Adrenal gland (tissue), 19 donors: ENCODE measurements at places on chromosomes 6 and 20. TPM values are rescaled to one million over a fixed set of nuclear protein-coding genes. Genes with fewer than 3 reads are reported as not detected.

GRCh38 chr6:1110164-1110563 is 201.7 kb upstream of the FOXQ1 start:
- DNase-seq, result no peak

GRCh38 chr20:34549291-34549928 is 9.1 kb upstream of the MAP1LC3A start:
- DNase-seq, result no peak

DNA sequence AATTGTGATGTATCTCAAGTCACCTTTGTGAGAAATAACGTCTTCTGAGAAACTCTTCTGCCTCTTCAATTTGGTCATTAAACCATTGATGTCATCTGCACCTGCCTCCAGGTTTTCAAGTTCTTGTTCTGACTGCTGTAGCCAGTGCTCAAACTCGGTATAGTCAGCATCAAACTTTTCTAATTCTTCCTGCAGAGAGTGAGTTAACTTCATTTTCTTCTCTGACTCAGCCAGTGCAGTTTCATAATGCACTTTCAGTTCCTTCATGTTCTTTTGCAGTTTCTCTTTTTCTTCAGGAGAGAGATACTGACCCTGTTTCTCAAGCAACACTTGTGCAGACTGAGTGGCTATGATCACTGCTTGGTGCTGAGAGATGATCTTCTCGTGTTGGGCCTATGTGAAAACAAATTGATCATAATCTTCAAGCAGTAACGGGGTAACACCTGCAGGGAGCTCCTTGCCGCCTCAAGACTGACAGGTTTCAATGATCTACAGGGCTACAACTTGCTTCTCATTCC is 48.8 kb downstream of the DST start:
- no peak for DNase-seq

- DNase-seq, result no peak
Observed at GRCh38 chr6:43987838-43988439, 139.3 kb downstream of the MRPL14 start.

The PPP1R14C gene
- total RNA-seq, result 0.27 TPM

DNA sequence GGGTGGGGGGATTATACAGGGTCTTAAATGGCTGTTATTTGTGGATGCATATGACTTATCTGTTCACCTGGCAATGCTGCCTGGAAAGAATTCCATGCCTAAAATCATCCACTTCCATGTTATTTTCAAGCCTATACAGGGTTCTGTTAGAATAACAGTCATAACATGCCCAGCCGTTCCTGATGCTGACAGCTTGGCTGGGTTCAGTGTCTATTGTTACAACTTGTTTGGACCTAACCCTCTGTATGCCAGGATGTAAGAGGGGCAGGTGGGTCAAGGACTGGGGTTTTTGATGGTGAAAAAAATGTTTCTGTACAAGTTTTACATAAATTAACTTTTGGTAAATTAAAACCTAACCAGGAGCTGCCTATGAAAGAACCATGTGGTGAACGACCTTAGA is 79.8 kb downstream of the GINS1 start:
- no peak for DNase-seq

- DNase-seq, result no peak
Observed at GRCh38 chr6:125375821-125376220, 74.1 kb upstream of the HDDC2 start.

DNA sequence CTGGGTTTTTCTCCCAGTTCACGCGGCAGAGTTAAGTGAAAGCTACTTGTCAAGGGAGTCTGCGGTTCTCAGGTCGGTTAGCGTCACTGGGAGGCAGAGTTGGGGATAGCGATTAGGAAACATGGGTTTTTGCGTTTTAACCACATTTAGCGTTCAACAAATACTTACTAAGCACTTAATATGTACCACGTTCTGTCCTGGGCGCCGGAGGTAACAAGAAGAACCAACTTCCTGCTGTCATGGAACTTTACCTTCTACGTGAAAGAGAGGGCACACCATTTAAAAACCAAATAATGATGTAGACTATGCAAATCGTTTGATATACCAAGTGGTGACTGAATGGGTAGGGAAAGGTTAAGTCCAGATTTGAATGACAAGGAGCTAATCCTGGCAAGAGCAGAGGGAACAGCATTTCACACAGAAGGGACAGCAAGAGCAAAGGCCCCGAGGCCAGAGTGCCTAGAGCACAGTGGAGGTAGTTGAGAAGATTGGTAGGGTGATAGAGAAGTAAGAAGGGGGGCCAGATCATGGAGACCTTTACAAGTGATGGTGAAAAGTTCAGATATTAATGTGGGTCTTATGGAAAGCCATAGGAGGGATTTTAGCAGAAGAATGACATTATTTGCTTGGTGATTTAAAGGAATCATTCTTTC is 744 bp downstream of the RIOK1 start:
- no peak for DNase-seq

GRCh38 chr6:32950010-32950409 is 2.9 kb downstream of the HLA-DMA start:
- DNase-seq, result no peak

- no peak for DNase-seq
Observed at GRCh38 chr20:58339741-58340140, 30.2 kb downstream of the RAB22A start.

DNA sequence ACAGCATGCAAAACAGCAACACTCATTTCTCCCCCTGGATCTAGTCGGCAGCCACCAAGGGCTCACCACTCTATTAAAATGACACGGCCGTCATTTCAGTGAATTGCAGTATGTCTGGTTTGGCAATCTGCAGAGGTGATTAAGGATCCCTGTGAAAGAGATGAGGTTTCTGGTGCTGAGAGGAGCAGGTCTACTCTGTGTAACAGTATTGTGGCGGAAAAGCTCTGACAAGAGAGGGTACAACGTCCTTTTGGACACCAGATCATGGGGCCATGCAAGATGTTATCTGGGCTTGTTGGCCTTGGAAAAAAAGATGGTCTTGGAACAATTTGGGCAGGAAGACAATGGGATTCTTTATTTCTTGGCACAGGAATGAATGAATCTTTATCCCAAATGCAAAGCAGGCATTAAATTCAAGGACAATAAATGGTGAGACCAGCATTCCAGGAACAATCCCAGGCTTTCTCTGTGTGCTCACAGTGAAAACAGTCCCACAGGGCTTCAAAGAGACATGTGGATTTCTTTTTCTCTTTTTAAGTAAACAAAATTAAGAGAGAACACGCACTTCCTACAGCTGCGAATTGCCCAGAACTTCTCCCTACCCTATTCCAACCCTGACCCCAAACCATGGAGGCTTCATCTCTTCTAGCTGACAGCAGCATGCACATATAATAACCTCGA is 33.7 kb upstream of the ADGRF1 start:
- no peak for DNase-seq

The THBS2 gene
- total RNA-seq, result 52.4 TPM

The PRDM13 gene
- not detected for total RNA-seq

GRCh38 chr6:163513570-163514166 is 99.2 kb downstream of the QKI start:
- DNase-seq, result no peak

- DNase-seq, result no peak
Observed at GRCh38 chr20:17029698-17030097, 197.1 kb upstream of the PCSK2 start.

DNA sequence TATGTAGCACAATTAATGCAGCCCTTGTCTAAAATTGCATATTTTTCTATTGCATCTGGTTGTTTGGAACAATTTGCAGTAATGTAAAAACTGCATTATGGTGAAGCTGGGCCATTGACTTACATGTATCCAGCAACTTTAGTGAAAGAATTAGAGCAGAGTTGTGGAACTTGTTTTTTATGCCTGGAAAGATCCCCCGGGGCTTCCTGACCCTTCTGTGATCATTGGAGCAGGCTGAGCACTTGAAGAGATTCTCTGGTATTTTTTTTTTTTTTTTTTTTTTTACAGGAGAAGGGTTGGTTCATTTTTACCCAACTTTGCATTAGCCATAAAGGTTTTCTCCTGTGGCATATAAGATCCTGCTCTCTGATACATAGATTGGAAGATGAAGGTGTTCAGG is 45.0 kb downstream of the LIN28B start:
- DNase-seq, result no peak

GRCh38 chr6:37936150-37936549 is 116.6 kb downstream of the ZFAND3 start:
- DNase-seq, result no peak

GRCh38 chr6:91812596-91813274 is 1225.9 kb upstream of the MAP3K7 start:
- no peak for DNase-seq

DNA sequence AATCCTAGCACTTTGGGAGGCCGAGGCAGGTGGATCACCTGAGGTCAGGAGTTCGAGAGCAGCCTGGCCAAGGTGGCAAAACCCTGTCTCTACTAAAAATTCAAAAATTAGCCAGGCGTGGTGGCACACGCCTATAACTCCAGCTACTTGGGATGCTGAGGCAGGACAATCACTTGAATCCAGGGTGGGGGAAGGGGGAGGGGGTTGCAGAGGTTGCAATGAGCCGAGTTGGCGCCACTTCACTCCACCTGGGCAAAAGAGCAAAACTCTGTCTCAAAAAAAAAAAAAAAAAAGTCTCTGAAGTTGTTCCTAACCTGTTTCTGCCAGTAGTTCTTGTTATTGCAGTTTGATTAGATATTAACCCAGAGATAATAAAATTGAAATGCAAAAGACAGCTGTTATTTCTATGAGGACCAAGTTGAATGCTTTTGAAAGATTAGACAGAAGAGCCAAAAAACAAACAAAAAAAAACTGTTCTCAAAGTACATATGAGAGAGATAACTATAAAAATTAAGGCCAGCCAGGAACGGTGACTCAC is 22.6 kb downstream of the PIGU start:
- DNase-seq, result no peak

GRCh38 chr6:38413102-38413800 is 226.5 kb downstream of the BTBD9 start:
- no peak for DNase-seq

The LSM2 gene
- 45.6 TPM for total RNA-seq

- no peak for DNase-seq
Observed at GRCh38 chr6:11626356-11626755, 88.8 kb downstream of the TMEM170B start.

DNA sequence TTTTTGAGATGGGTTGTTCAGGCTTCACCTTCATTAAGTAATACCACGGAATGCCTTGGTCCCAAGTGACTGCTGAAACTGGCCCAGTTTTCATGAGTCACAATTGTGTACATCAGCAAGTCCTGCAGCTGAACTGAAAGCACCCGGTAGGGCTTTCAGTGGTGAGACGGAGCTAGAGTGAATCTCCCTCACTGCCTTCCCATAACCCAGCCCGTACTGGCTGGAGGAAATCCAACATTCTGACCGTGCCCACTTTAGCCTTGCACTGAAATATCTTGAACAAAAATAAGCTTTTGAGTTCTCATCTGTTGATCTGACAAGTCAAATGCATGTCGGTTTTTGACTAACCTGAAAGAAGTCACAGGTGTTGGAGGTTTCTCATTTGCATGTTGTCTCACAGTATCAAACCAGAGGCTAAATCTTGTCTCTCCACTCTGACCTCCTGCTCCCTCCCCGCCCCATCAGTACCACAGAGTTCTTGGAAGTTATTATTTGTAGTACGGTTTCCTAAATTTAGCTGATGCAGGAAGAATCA is 35.9 kb downstream of the DUSP22 start:
- DNase-seq, result peak; percentile 38

DNA sequence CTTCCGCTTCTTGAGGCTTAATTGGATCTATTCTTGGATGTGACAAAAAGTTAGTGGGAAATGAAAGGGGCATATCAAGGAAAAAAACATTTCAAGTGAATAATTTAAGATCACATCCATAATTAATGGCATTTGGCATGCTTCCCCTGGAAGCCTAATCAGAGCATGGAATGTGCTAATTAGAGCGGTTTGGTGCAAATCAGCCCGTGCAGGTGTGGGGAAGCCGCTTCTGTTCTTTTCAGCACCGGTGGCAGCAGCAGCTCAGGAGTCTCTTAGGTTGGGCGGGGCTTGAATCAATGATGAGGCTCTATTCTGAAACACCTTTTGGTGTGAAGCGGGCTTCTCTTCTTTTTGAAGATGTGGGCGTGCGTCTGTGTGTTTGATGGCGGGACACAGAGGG is 301.2 kb downstream of the LRFN2 start:
- DNase-seq, result no peak
